ENCODE measurements at places on chromosomes 1 and 21.

DNA sequence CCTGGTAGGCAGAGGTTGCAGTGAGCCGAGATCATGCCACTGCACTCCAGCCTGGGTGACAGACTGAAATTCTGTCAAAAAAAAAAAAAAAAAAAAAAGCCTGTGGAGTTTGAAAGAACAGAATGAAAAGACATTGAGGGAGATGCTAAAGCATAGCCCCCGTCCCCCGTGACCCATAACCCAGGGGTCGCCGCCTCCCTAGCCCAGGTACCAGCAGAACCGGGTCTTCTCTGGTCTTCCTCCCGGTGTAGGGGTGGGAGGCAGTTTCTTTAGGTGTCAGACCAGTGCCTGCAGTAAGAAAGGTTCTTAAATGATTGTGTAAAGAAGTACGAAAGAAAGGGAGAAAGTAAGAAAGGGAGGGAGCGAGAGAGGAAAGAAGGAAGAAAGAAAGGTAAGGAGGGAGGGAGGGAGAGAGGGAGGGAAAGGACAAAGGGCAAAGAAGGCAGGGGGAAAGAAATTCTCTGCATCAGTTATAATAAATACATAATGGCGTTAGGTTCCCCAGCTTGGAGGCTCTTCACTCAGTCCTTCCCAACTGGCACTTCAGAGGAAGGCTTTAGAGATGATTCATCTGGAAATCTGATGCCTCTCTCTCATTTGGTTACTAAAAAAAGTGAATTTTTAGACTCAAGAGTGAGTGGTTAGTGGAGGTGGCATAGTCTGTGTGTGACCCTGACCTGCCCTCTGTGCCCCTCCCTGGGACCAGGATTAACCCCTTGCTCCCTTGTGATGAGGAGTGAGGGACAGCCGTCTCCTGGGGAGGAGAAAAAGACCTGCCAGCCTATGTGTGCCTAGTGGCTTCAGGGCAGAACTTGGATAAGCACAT is 1.1 kb downstream of the IL24 start:
- no peak for DNase-seq

- no peak for DNase-seq
Measured at GRCh38 chr21:32141318-32141633, 137.6 kb downstream of the MIS18A start.

DNA sequence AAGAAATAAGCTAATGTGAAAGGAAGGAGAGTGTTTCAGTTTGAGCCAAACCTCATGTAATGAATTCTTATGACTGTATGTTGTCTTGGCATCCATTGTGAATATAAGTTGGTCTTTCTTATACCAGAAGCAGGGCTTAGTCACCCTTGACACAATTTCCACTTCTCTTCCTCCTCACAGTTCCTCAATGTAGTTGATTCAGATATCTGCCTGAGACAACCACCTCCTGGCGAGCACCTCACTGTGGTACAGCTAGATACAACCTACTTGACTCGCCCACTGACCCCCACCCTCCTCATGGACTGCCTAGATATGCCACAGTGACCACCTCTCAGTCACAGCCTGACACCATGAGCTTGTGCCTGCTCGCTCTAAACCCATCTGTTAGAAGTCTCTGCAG is 45.6 kb downstream of the KYAT3 start:
- DNase-seq, result no peak

- no peak for DNase-seq
Measured at GRCh38 chr1:172212124-172212523, 208.4 kb upstream of the C1orf105 start.

- DNase-seq, result no peak
Measured at GRCh38 chr21:43905726-43906455, 40.9 kb downstream of the AGPAT3 start.

DNA sequence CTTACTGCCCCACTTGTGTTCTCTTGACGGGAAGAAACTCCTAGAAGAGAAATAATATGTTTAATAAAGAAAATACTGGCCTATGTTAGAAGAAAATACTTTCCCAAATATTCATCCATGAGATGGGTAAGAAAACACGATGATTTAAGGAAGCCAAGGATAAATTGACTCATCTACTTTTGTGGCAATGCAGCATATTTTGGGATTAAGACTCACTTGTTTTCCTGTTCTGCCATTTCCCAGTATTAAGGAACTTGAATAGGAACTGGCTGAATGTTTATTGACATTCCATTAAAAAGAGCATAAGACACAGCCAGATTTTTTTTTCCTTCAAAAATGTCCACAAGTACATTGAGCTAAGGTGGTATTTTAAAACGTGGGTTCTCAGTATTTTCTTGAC is 10.9 kb upstream of the ADAMTS5 start:
- no peak for DNase-seq

GRCh38 chr21:36747815-36748383 is 49.0 kb downstream of the SIM2 start:
- DNase-seq, result peak; percentile 62

DNA sequence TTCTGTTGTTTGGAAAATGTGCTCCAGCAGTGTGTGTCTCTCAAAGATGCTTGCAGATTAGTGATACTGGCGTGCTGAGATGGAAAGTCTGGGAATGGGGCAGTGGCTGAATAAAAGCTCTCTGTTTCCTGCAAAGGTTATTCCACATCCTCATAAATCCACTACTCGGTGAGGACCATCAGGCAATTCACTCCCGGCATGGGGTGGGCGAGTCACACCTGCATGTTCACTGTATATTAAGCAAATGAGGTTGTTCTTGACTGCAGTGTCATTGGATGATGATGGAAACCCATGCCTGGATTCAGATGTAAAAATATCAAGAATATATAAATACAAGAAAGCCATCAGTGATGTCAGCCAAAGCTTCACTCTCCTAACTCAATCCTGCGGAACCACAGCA is 65.4 kb upstream of the DSCAM start:
- DNase-seq, result no peak

DNA sequence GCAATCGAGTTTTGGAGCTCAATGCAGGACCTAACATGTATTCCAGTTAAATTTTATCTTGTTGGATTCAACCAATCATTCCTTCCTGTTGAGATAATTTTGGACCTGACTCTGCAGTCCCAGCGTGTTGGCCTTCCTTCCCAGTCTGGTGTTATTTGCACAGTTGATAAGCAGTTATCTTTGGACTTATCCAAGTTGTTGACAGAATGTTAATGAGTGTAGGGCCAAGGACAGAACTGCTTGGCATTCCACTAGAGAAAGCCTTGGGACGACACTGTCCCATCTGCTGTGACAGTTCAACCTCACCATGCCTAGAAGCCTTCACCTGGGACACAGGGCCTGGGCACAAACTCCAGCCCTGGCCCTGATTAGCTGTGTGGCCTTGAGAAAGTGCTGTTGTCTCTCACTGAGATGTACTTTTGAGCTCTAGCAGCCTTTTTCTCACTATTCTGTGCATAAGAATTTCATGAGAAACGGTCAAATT is 104.1 kb upstream of the SLC25A33 start:
- DNase-seq, result no peak
